Activated naive CD4-positive, alpha-beta T cell treated with anti-CD3 and anti-CD28 coated beads, Interleukin-2, amount 50 U/mL, for 72 hours (primary cell): ENCODE measurements at places on chromosomes 6 and 20. TPM values are rescaled to one million over a fixed set of nuclear protein-coding genes. Genes with fewer than 3 reads are reported as not detected.

Gene TPD52L1
- total RNA-seq: 1.6 TPM

Gene MTFR2
- 25.9 TPM for total RNA-seq

Gene DLL1
- total RNA-seq: 2.6 TPM

Gene BMP7
- total RNA-seq: not detected

Gene WTAP
- total RNA-seq: 94.3 TPM

Gene PBOV1
- total RNA-seq: not detected

Gene FOXF2
- not detected for total RNA-seq

Gene FRK
- total RNA-seq: 0.12 TPM

Gene PGC
- total RNA-seq: not detected

Gene CDH26
- 1.6 TPM for total RNA-seq

Gene GRM4
- 0.36 TPM for total RNA-seq

Gene AGER
- 21.6 TPM for total RNA-seq

Gene SH3BGRL2
- 0.64 TPM for total RNA-seq

Gene PHACTR1
- 0.05 TPM for total RNA-seq

Gene PTK7
- 4.7 TPM for total RNA-seq

Gene HTR1B
- total RNA-seq: not detected

Gene EYA4
- not detected for total RNA-seq

Gene SIRPA
- total RNA-seq: 0.12 TPM

Gene SCGN
- total RNA-seq: not detected

Gene PTK6
- 0.54 TPM for total RNA-seq

Gene NRSN1
- not detected for total RNA-seq

Gene TAB2
- total RNA-seq: 88.0 TPM

Gene CHRNA4
- total RNA-seq: not detected

Gene GPX5
- total RNA-seq: not detected

Gene FAM83D
- 18.4 TPM for total RNA-seq

Gene CITED2
- total RNA-seq: 40.3 TPM

Gene LPIN3
- total RNA-seq: 4.4 TPM

Gene NCOA7
- total RNA-seq: 50.8 TPM

Gene MOG
- total RNA-seq: not detected

Gene NTSR1
- total RNA-seq: not detected

Gene LAMA4
- not detected for total RNA-seq

Gene GMPR
- 0.23 TPM for total RNA-seq

Gene ZSCAN23
- 1.3 TPM for total RNA-seq

Gene SMLR1
- not detected for total RNA-seq
